ENCODE measurements at places on chromosomes 3 and 15. TPM values are rescaled to one million over a fixed set of nuclear protein-coding genes. Genes with fewer than 3 reads are reported as not detected.

GOLGA6D gene
- total RNA-seq, result not detected

SLC38A3 gene
- total RNA-seq, result not detected

ATP10A gene
- total RNA-seq, result 4.0 TPM

CCR4 gene
- total RNA-seq, result not detected
